ENCODE measurements at places on chromosomes 6 and 20. TPM values are rescaled to one million over a fixed set of nuclear protein-coding genes. Genes with fewer than 3 reads are reported as not detected.

The PANK2 gene
- total RNA-seq: 59.5 TPM

The ENPP3 gene
- under 0.01 TPM for total RNA-seq

The RAD21L1 gene
- total RNA-seq: not detected

The ZSCAN23 gene
- 1.9 TPM for total RNA-seq

The WFDC9 gene
- total RNA-seq: not detected

The PHACTR1 gene
- total RNA-seq: 0.96 TPM

The ZNF831 gene
- not detected for total RNA-seq

The PACRG gene
- 2.1 TPM for total RNA-seq

The KIAA0408 gene
- not detected for total RNA-seq

The LBP gene
- not detected for total RNA-seq

The TEAD3 gene
- 4.8 TPM for total RNA-seq

The SKIC2 gene
- 48.2 TPM for total RNA-seq

The HCRTR2 gene
- not detected for total RNA-seq

The SEL1L2 gene
- not detected for total RNA-seq

The EDN3 gene
- not detected for total RNA-seq

Data from tracheal epithelial cell (primary cell).